Suppressor macrophage (primary cell): ENCODE measurements at places on chromosomes 13 and 19.
A peak's percentile ranks its signal among the peaks of the same experiment; 100 is the strongest.

DNA sequence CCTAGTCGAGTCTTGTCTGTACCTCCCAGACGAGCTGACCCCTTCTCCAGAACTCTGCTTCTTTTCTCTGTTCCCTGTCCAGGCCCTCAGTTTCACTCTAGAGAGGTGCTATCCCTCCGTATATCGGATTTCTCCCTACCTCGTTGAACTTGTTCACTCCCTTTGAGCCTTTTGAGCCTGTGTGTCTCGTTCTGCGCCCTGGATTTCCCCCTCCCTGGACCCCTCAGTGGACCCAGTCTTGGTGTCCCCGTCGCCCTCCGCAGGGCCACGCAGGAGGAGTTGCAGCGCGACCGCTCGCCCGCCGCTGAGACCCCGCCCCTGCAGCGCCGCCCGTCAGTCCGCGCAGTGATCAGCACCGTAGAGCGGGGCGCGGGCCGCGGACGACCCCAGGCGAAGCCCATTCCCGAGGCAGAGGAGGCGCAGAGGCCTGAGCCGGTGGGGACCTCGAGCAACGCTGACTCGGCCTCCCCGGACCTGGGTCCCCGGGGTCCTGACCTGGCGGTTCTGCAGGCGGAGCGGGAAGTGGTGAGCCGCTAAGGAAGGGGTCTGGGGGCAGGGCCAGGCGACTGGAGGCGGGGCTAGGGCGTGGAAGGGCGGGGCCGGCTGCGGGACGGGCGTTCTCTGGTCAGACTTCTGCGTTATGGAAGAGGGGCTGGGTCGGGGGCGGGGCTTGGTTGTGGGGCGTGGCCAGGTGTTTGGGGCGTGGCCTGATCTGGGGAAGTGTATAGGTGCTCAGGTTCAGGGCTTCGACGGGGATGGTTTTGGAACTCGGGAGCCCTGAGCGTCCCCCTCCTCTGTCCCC lies 5.5 kb downstream of the EPS8L1 start:
- peak; percentile 90 for DNase-seq

DNA sequence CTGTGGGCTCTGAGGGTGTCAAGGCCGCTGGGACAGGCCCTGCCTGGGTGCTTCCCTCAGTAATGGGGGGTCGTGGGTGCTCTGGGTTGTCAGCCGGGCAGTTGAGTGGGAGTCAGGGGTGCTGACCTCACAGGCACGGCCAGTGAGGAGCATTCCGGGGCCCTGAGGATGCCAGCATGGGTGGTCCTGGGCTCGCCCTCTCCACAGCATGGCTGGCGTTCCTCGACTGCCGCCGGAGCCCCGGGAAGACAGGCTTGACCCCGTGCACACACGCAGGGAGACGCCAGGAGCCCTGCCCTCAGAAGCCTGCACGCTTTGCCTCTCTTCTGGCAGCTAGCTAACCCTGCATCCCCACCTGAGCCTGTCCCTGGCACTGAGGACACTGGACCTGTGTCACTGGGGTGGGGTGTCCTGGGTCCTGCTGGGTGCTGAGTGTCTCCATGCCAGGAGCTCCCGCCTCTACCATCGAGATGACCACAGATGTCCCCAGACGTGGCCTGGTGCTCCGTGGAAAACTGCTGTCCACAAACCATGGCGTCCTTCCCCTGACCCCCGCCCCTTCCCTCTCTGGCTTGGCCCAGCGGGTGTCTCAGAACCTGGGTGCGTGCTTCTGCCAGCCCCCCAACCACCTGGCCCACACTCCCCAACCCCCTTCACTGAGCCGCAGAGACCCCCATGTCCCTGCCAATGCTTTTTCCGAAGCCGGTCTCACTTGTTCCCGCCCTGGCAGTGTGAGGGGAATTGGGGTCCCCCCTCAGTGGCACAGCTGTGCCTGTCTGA lies 4.4 kb upstream of the NDUFS7 start:
- DNase-seq = no peak

DNA sequence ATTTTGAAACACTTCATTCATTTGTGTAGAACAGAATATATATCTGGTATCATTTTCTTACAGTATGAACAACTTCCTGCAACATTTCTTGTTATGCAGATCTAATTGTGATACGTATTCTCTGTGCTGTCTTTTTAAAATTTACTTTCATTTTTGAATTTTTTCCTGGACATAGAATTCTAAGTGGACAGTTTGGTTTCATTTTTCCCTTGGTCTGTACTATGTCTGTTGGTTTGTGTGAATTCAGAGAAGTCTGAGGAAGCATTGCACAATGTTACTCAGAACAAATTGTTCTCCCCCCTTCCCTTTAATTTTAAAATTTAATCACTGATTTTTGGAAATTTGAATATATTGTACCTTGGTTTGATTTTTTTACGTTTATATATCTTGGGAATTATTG lies 352.5 kb upstream of the PCDH20 start:
- DNase-seq = no peak

- no peak for DNase-seq
Observed at GRCh38 chr13:76266561-76266960, 619.6 kb downstream of the KCTD12 start.

GRCh38 chr13:110217085-110217484 lies 89.9 kb downstream of the COL4A1 start:
- DNase-seq = no peak

DNA sequence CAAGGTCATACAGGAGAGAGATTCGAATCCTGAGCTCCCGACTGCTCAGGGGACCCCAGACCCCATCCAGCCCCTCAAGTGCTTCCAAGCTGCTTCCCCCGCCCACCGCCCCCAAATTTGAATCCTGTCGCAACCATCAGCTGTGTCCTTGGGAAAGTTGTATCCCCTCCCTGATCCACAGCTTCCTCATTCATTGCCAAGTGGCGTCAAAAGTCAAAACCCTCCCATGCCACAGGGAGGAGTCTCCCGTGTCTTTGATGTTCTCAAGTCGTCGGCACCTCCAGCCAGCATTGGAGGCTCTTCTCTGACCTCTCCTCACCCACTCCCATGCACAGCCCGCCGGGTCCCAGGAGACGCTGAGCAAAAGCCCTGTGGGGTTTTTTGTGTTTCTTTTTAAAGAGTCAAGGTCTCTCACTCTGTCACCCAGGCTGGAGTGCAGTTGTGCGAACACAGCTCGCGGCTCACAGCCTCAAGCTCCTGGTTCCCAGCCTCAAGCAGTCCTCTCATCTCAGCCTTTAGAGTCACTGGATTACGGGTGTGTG lies 2.8 kb upstream of the IFI30 start:
- peak; percentile 94 for DNase-seq

DNA sequence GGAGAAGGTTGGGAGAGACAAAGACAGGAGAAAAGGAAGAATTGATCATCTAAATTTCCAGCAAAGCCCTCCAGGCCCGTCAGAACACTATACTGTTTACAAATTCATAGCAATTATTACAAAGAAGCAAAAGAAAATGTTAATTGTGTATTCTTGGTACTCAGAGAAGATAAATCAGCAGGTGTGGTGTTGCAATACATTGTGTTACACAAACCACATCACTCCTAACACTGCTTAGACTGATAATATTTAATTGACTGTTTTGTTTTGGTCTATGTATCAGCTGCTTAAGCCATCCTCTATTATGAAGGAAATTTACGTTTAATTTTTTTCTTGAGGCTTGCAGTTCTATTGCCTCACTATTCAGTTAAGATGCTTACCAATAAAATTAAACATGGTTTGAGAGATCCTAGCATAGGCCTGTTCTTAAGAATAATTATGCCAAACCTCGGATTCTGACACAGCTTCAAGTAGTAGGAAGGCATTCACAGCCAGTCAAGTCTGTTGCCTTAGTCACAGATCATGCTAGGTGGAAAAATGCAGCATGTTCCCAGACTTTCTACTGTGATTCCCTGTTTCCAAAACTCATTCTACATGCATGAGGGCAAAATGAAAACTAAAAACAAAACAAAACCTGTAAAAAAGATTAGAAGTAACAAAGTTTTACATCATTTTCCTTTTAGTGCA lies 129.2 kb downstream of the TBC1D4 start:
- no peak for DNase-seq

DNA sequence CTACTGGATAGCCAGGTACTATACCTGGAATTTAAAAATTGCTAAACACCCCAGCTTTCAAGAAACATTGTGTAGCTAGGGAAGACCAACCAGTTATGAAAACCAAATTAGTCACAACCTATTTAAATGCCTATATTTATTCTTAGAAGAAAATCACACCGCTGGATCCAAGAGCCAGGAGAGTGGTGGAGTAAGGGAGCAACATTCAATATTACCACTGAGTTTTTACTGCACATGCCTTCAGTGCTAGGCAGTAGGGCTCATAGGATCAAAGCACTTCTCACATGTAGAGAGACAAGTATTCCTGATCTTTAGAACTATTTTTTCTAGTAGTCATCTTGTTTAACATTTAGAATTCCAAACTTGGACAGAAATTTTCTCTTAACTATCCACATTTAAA lies 11.2 kb downstream of the ITM2B start:
- DNase-seq = no peak

DNA sequence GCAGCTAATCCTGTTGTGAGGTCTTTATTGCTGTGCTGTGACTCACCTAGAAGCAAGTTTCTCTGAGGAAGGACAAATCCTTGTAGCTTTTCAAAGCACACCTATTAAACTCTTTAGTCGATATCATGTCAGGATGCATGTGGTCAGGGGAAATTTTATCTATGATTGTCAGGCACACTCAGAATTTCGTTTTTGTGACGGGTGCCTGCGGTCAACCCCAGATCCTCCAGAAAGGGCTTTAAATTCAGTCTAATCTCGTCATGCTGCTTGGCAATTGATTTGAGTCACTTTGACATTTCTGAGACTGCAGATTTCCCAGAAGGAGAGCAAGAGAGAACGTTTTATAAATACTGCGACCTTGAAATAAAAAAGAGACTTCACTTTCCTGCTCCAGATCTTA lies 316.9 kb downstream of the FGF9 start:
- no peak for DNase-seq

DNA sequence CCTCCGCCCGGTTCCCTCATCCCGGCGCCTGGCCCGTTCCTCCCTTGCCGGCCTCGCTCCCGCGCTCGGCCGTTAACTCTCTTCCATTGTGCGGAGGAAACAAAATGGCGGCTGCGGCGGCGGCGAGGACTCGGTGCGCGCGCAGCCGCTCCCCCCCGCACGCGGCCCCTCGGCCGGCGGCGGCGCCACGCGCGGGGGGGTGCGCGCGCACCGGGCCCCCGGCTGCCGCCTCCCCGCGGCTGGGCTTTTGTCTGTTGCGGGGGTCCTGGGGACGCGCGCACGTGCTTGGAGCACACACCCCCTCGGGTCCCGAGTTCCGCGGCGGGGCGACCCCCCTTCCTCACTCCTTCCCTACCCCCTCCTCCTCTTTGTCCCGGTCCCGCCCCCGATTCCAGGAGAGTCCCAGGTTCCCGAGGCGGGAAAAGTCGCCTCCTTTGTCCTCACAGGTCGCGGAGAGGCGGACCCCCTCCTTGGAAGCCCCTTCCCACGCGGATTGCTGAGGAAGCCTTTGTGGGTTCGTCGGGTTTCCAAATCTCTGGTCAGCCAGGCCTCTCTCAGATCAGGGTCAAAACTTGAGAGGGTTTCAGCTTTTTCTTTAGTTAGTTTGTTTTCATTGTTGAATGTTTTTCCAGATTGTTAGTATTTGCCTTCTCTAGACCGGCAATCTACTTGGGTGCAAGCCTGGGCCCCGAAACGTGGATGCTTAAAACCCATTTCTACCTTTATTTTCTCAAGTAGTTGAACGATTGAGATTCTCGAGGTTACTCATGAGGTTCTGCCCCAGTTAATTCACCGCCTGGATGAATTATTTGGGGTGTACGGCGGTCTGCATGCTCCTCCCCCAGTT lies 687 bp downstream of the ILF3 start:
- peak; percentile 81 for DNase-seq

DNA sequence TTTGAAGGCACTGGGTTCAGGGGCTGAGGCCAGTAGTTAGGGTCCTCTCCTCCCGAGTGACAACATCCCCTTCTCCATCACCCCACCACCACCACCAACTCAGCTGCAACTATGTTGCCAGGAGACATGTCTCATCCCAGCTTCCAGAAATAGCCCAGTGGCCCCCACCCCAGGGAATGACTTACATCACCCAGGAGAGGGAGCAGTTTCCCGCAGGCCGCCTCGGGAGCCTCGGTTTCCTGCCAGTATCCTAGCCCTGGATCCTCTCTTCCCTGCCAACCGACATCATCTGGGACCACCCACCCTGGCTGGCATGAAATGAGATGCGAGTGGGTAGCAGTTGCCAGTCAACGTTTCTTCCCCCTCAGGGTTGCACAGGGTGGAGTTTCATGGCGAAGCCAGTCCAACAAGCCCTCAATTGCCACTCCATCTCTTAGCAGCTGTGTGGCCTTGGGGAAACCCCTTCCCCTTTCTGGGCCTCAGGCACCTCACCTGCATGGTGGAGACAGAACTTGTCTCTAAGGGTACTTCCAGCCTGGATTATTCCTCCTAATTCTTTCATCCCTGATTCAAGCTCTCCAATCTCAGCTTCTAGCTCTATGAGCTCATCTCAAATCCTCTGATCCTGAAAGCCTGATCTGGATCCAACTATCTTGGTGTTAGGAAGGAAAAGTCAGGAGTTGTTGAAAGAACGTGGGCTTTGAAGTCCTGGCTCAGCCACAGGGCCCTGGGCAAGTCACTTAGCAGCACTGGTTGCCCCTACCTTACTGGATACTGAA lies 3.9 kb upstream of the GSK3A start:
- peak; percentile 38 for DNase-seq

- no peak for DNase-seq
Observed at GRCh38 chr19:32638625-32639024, 36.4 kb downstream of the ANKRD27 start.

DNA sequence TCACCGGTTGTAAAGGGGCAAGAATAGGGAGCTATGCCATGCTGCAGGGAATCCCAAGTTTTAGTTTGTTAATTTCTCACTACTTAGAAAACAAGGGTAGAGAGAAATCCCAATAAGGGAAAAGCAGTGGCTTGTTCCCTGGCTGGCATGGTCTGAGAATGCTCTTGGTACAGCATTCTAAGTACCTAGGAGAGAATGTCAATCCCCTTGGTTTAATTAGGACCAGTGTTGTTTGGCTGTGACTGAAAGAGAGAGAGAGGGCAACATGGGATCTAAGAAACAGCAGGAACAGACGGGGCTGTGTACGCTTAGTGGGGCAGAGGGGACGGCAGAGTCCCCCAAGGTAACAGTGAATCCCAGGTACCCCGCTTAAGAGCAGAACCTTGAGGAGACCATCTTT lies 228.8 kb downstream of the PCDH9 start:
- DNase-seq = no peak

DNA sequence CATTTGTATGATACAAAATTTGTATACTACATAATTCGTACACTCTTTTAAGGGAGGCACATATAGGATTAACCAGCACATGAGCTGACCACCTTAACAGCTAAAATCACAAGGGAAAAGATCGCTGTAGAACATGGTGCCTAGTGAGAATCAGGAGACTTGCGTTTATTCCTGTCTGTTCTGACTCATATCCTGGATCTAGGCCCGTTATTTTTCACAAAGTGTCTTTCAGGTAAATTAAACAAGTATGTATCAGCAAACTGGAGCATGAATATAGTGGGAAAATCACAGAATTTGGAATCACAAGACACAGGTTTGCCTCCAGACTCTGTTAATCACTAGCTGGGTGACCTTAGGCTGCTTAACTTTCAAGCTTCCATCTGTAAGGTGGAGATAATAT lies 47.5 kb upstream of the ESD start:
- no peak for DNase-seq

GRCh38 chr13:106432636-106433035 lies 102.8 kb downstream of the EFNB2 start:
- DNase-seq = no peak
